Stimulated activated memory B cell treated with anti-CD40 and anti-IgM and Interleukin-4, amounts not matched to agents 10 μg/mL and 1 μg/mL and 100 μg/mL, for 72 hours (primary cell): ENCODE measurements at places on chromosomes 3 and 15.

DNA sequence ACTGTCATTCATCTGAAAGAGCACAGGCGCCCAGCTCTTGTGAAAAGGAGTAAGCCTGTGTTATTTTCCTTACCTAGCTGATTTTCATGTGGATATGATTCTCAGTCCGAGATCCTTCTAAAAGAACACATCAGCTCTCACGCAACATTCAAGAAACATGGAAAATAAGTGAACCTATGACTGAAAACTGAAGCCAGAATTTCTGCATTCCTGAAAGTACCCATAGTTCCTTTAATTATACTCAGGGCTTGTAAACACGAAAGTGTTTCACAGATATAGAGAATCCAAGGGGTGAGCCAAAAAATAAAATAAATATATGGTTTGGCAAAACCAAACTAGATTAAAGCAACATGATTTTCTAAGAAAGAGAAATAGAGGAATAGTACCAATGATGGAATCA, 100.8 kb upstream of the CHMP2B start:
- no peak for ATAC-seq

DNA sequence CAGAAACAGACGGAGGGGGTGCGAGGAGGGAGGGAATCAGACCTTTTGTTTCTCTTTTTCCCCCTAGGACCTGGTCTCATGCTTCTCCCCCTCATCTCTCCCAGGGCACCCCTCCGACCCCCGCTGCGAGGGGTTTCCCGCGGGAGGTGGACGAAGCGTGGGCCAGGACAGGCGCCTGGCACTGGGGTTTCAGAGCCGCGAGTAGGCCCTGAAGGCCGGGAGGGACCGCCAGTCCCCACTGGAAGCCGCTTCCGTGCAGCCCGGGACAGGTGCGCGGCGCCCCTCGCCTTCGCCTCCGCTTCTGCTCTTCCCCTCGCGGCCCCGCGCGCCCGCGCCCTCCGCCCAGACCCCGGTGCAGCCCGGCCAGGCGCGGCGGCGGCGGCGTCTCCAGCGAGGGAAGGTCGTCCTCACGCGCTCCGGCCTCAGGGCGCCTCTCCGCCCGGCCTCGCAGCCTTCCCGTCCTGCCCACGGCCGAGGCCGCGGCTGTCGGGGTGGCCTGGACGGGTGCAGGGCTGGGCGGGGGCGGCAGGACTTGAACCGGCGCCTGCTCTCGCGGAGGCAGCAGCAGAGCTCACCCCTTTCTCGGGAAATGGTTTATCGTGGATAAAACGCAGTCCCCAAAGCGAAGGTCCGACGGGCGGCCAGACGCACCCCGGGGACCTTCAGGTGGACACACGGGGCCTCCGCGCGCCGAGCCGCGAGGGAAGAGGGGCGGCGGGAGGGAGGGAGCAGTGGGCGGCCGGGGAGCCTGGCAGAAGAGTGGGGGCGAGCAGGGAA, 31.5 kb upstream of the ADAMTS17 start:
- peak; percentile 36 for ATAC-seq

DNA sequence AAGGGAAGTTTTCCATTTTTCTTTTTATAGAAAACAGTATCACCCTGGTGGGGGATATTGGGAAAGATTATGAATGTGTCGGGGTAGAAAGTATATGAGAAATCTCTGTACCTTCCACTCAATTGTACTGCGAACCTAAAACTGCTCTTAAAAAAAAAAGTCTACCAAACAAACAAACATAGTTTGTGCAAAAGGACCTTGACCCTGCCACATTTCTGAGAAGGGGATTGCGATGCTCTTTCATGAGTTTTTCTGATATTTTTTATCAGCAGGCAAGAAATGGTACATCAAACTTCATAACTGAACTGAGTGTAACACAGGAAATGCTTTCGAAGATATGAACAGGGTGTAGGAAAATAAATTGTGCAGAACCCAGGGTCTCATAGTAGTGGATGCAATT, 286.0 kb downstream of the WDR72 start:
- no peak for ATAC-seq

- peak; percentile 41 for ATAC-seq
Observed at GRCh38 chr15:42736178-42736792, 643 bp downstream of the CDAN1 start.

GRCh38 chr3:146511402-146512134, 32.8 kb downstream of the PLSCR1 start:
- no peak for ATAC-seq

- ATAC-seq, result no peak
Observed at GRCh38 chr15:31444844-31445243, 118.2 kb downstream of the KLF13 start.

DNA sequence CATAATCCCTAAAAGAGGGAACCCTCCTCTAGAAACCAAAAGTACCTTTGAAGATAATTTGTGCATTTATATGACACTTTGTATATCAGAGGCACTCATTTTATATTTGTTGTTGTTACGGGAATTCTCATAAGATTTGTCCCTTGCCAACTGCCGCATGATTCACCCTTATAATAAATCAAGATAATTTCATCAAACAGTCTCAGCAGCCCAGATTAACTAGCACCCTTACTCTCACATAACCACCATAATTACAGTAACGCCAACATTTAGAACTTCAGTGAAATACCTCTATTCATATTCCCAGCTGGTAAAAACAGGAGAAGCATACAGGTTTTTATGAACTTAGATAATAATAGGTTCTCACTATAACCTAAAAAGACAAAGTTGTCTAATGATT, 271.9 kb downstream of the LRRC3B start:
- ATAC-seq, result no peak

DNA sequence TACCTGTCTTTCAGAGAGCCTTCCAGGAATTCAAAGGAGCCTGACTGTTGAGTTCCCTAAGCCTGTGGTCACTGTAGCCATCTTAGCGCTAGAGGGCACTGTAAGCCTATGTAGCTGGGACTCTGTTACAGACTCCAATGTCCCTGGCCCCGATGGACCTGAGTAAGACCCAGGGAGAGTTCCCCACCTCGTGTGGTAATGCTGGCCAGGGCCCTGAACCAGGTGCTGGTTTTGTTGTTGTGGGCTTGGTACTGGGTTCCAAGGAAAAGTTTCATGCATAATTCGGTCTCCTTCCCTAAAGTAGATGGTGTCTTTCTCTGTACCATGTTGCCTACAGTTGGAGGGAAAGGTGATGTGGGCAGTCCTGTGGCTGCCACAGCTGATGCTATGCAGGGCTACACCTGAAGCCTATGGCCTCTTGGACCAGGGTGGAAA, 32.4 kb downstream of the CDAN1 start:
- ATAC-seq, result peak; percentile 83

- no peak for ATAC-seq
Observed at GRCh38 chr15:81326466-81327212, 2.7 kb upstream of the STARD5 start.

GRCh38 chr15:70323111-70323851, 225.6 kb upstream of the TLE3 start:
- ATAC-seq, result no peak

GRCh38 chr3:84965141-84965540, 6.4 kb downstream of the CADM2 start:
- ATAC-seq, result no peak

DNA sequence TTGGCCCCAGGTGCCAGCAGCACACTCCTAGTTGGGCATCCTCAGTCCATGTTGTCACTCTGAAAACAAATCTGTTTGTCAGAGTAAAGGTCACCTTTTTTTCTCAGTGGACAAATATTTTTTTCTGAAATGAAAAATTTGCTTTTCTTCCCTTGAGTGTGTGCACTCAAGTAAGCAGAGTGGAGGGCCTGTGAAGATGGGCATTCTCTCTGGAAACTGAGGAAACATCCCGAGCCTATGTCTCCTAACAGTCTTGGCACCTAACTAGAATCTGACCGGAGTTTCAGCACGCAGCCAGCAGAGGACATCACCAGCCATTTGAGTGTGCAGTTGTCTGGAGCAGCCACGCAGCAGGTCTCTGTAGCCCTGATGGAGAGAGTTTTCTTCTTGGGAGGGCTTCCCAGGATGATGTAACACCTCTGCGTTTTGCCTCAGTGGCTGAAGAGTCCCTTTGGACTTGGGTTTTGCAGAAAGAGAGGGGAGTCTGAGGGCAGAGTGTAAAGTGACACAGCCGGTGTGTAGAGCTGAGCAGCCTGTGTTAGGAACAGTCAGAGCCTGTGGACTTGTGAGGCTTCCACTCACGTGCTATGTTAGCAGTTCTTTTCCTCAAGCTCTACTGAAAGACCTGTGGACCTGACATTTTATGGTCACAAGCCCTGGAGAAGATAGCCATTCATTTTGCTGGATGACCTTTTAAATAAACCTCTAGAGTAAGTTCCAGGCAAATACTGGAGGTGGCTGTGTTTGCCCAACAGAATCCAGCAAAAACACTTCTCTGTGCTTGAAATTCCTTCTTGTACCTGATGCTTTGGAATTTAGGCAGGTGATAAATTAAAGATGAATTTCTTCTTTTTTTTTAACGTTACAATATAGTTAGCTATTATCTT, 51.6 kb downstream of the ABHD2 start:
- ATAC-seq, result no peak

DNA sequence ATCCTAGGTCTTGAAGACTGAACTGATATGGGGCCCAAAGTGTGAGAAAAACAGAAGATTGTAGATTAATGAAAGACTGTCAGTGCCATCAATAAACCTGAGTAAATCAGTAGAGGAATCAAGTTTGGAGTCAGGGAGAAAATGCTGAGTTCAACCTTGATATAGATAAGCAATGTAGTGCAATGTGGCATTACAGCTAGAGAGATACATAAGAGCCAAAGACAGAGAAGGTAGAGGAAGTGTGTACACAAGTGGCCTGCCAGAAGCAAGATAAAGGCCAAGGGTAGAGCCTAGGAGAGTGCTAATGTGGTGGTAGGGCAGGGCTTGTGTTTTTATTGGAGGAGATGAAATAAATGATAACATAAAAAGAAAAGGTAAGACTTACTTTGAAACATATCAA, 26.0 kb upstream of the EID1 start:
- no peak for ATAC-seq

- no peak for ATAC-seq
Observed at GRCh38 chr15:66805202-66805885, 103.3 kb downstream of the SMAD6 start.

- ATAC-seq, result no peak
Observed at GRCh38 chr3:194342861-194343560, 8.1 kb downstream of the CPN2 start.

- ATAC-seq, result no peak
Observed at GRCh38 chr3:168006584-168006983, 89.1 kb downstream of the GOLIM4 start.

GRCh38 chr3:14283092-14283812, 104.6 kb downstream of the LSM3 start:
- no peak for ATAC-seq

DNA sequence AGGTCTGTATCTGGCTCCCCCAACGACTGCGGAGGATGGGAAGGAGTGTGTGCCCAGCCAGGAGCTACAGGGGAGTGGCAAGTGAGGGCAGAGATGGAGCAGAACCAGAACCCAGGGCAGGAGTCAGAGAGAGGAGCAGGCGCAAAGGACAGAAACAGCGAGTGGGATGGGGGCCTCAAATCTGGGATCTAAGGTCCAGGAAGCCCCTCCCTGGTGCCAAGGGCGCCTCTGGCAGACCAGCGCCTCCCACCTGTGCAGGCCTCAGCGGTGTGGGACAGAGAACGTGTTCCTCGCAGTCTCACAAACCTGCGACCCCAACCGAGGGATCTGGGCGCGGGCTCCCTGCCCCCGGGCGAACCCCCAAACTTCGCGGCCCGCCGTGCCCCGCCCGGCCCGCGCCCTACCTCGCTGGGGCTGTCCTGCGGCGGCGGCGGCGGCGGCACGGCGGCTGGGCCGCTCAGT, 301 bp downstream of the PCBP4 start:
- ATAC-seq, result peak; percentile 62

DNA sequence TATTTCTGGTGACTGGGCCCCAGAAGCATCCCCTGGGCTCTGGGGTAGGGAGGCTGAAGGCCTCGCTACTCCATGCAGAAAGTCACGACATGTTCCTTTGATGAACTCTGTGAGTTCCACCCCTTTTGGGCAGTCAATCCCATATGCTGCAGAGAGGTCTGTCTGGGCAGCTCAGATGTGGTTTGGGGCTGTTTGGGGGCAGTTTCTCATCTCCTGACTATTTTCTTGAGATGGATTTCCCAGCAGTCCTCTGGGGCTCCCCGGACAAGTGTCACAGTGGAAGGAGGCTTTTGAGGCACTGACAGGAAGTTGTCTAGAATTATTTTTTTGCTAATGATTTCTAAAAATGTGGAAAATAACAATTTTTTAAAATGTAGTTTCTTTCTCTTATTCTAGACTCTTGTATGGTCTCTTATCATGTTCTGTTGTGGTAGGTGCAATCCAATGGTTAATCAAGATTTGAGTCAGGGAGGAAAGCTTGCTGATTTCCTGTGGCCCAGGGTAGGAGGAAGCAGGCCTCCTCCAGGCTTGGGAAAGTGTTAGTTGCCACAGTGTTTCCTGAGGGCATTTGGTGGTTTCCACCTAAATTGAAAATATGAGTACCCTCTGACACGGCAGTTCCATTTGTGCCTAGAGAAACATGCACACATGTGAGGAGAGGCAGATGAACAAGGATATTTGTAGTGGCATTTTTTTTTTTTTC, 19.9 kb upstream of the TATDN2 start:
- no peak for ATAC-seq

GRCh38 chr3:42801784-42802183, 2.5 kb downstream of the HIGD1A start:
- ATAC-seq, result no peak

GRCh38 chr15:60057554-60057953, 53.4 kb downstream of the FOXB1 start:
- ATAC-seq, result no peak

DNA sequence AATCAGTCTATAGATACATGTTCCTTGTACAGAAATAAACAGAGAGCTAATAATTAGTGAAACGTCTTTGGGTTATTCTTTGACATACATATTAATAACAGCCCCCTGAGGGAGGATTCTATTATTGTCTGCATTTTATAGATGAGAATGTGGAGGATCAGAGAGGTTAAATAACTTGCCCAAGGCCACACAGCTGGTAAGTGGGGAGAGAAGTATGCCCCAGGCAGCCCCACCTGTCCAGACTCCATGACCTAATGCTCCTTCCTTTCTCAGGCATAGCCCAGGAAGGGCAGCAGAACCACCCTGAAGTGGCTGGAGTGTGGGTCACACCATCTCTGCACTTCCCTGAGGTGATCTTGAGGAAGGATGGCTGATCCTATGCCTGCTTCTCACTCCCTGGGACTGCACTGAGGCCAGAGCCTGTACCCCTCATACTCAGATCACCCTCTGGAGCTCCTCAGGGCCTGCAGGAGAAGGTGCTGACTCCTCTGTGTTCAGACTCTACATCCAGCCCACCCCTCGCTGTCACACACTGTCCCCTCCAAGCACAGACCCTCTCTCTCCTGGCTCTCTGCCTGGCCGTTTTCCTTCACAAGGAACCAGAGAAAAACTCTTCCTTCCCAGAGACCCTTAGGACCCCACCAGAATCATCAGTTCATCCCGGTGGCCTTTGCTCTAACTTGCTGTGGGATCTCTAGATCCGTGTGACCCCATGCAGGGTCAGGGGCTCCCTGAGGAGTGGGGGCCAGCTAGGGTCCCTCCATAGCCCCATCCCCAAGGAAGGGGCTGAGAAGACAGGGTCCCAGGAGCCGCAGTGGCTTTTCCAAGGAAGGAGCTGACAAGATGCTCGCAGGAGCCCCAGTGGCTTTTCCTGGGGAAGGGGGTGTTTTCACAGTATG, 4.4 kb upstream of the HHATL start:
- ATAC-seq, result no peak
